ENCODE measurements at places on chromosomes 2 and 18. TPM values are rescaled to one million over a fixed set of nuclear protein-coding genes. Genes with fewer than 3 reads are reported as not detected.

GRCh38 chr2:2655453-2656114 lies 324.5 kb upstream of the MYT1L start:
- H3K27me3 ChIP-seq = no peaks in the 10 kb centered on the region
- H3K27ac ChIP-seq = no peak overlapping the region
- DNase-seq = no peak
- H3K4me3 ChIP-seq = no peak overlapping the region
- no peaks in the 10 kb centered on the region for H3K36me3 ChIP-seq
- H3K4me1 ChIP-seq = no peaks in the 10 kb centered on the region

The NDC80 gene
- 1.7 TPM for total RNA-seq

The PJVK gene
- total RNA-seq = 2.0 TPM

DNA sequence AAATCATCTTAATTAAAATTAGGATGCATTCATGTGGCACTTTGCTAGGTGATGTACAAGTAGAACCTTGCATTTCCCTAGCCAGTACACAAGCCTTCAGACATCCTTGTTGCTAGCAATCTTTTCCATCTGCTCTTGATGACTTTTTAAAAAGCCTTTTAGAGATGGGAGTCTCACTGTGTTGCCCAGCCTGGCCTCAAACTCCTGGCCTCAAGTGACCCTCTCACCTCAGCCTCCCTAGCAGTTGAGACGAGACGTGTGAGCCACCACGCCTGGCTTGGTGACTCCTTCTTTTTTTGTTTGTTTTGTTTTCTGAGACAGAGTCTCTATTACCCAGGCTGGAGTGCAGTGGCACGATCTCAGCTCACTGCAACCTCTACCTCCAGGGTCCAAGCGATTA lies 1.7 kb upstream of the CCDC88A start:
- H3K27me3 ChIP-seq = no peaks in the 10 kb centered on the region
- H3K4me3 ChIP-seq = no peak overlapping the region
- DNase-seq = no peak
- no peaks in the 10 kb centered on the region for H3K36me3 ChIP-seq
- H3K27ac ChIP-seq = no peak overlapping the region
- peaks cover 50% of the 10 kb centered on the region for H3K4me1 ChIP-seq
